Heart left ventricle (tissue), 16 donors: ENCODE measurements at places on chromosomes 16 and 17. TPM values are rescaled to one million over a fixed set of nuclear protein-coding genes. Genes with fewer than 3 reads are reported as not detected.
A peak's percentile ranks its signal among the peaks of the same experiment; 100 is the strongest.

The CFAP97D1 gene
- not detected for total RNA-seq

The SPNS2 gene
- 11.4 TPM for total RNA-seq

The SLC2A4 gene
- total RNA-seq, result 180 TPM

The CLEC3A gene
- total RNA-seq, result not detected

The PYDC1 gene
- total RNA-seq, result not detected

The CIITA gene
- 1.6 TPM for total RNA-seq

The EPOP gene
- total RNA-seq, result 1.6 TPM

The MBTPS1 gene
- total RNA-seq, result 67.7 TPM

The RAB34 gene
- 12.7 TPM for total RNA-seq

The IRX6 gene
- total RNA-seq, result 18.8 TPM

The BRIP1 gene
- 0.10 TPM for total RNA-seq

DNA sequence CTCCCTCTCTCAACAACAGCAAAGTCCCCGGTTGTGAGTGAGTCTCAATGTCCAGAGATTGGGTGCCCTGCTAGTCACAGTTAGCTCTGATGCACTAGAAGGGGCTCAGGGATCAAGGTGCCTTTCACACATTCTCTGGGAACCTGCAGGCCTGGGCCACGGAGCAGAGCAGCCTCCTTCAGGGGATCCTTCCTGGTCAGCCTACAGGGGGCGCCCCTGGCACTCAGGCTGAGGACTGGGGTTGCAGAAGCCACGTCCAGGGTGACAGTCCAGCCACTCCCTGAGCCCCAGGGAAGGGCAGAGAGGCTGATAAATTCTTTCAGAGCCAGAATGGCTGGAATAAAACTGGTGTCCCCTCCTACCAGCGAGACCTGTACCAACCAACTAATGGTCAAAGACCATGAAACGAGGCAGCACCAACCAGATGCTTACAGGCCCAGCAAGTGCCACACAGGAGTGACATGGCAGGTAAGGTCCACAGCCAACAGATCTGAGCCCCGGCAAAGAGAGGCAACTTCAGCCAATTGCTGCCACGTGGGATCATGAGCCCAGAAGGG, 43.5 kb downstream of the ST3GAL2 start:
- peaks cover 9% of the 10 kb centered on the region for H3K4me1 ChIP-seq
- no peaks in the 10 kb centered on the region for H3K27me3 ChIP-seq
- H3K27ac ChIP-seq, result no peak overlapping the region
- peaks cover 41% of the 10 kb centered on the region for H3K36me3 ChIP-seq

DNA sequence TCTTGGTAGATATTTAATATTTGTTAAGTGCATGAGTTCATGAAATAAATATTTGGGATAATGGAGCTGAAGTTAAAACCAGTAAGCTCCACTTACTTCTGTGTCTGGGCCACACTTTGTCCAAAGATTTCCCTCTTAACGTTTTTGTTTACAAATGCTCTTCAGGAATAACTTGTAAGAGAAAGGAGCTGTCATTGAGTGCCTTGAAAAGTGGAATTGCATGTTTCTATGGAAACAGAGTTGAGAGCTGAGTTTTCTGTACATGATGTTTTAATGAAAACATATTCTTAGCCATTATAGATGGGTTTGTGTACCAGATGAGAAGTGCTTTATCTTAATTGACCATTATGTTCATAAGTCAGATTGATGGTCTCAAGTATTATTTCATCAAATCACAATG, 1045.4 kb upstream of the EEF2KMT start:
- no peak overlapping the region for H3K27ac ChIP-seq
- DNase-seq, result no peak

DNA sequence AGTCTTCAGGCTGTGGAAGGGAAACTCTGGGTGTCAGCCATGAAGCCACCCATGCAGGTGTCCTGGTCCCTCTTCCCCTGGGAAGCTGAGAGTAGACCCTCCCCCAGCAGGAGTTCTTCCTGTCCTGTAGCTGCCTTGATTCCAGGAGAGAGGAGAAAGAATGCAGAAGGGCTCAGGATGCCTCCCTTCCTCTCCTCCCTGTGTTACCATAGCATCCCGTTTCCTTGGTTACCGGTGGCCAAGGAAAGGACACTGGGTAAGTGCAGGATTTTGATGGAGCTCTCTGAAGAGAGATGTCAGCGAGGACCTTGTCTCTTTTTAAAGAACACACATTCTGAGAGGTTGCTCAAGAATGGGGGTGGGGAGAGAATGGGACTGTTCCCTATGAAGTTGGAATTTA, 304.1 kb upstream of the N4BP1 start:
- DNase-seq, result no peak
- H3K36me3 ChIP-seq, result no peaks in the 10 kb centered on the region
- H3K4me3 ChIP-seq, result no peak overlapping the region
- no peaks in the 10 kb centered on the region for H3K27me3 ChIP-seq

DNA sequence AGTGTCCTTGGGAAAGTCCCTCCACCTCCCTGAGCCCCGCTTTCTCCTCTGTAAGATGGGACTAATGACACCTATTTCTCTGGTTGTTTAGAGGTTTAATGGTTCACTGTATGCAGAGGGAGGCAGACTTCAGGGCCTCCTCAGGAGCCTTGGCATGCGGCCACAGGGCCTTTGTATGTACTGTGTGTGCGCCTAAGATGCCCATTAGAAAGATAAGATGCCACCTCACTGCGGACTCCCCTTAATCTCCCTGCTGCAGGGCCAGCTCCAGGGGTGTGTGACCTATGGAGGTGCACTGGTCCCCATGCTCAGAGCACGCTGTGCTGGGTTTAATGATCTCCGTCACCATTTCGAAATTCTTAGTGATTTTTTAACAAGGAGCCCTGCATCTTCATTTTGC, 59.3 kb downstream of the TMEM235 start:
- H3K27ac ChIP-seq, result no peak overlapping the region
- no peak overlapping the region for H3K4me3 ChIP-seq
- H3K36me3 ChIP-seq, result no peaks in the 10 kb centered on the region

GRCh38 chr17:72402727-72403210, 281.9 kb downstream of the SOX9 start:
- no peaks in the 10 kb centered on the region for H3K27me3 ChIP-seq
- no peak overlapping the region for H3K27ac ChIP-seq
- H3K4me3 ChIP-seq, result no peak overlapping the region
- DNase-seq, result no peak

GRCh38 chr17:15896834-15897233, 48.1 kb upstream of the ADORA2B start:
- no peaks in the 10 kb centered on the region for H3K36me3 ChIP-seq
- H3K27ac ChIP-seq, result no peak overlapping the region
- no peaks in the 10 kb centered on the region for H3K27me3 ChIP-seq
- no peak for DNase-seq
- H3K4me1 ChIP-seq, result peaks cover 12% of the 10 kb centered on the region
- H3K4me3 ChIP-seq, result no peak overlapping the region

- no peaks in the 10 kb centered on the region for H3K36me3 ChIP-seq
- H3K27me3 ChIP-seq, result no peaks in the 10 kb centered on the region
- DNase-seq, result peak; percentile 96
- H3K4me1 ChIP-seq, result peaks cover 58% of the 10 kb centered on the region
Measured at GRCh38 chr17:38748149-38748891, at the start of gene PCGF2. TSS of gene PCGF2 (minus strand) at chr17:38748336. CDS start at chr17:38740402, 7,934 bp downstream.

GRCh38 chr17:69503711-69504110, 89.2 kb downstream of the MAP2K6 start:
- no peak overlapping the region for H3K4me3 ChIP-seq
- H3K27ac ChIP-seq, result no peak overlapping the region
- H3K36me3 ChIP-seq, result no peaks in the 10 kb centered on the region
- H3K4me1 ChIP-seq, result no peaks in the 10 kb centered on the region

DNA sequence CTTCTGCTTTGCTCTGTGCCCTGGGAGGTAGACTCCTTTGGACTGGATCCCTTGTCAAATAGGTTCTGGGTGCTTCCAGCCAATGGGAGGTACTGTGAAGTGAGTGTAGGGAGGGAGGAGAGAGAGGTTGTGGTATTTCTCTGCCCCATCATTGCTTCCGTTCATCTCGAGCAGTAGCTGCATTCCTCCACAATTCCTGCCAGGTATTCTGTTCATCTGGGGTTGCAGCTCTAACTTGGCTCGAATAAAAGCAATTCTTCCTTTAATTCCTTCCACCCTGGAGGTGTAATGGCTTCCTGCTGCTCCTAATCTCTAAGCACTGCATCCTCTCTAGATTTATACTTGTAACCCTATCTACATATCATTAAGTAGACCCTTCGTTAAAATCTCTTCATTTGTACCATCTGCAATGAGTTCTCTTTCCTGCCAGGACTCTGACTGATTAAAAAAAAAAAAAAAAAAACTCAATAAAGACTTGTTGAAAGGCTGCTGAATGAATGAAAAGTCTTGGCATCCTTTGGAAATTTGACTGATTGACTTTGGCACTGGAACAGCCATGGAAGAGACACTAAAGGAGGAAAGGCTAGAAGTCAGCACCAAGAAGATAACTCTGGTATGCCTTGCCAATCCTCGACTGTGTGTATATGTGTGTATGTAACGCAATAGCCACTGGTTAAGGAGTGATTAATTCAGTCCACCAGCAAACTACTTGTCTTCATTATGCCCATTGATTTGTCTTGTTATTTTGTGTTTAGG, 616.9 kb upstream of the SOX9 start:
- no peak for DNase-seq
- no peak overlapping the region for H3K27ac ChIP-seq
- no peaks in the 10 kb centered on the region for H3K36me3 ChIP-seq
- H3K4me3 ChIP-seq, result no peak overlapping the region
- peaks cover 4% of the 10 kb centered on the region for H3K27me3 ChIP-seq

- no peaks in the 10 kb centered on the region for H3K36me3 ChIP-seq
- H3K4me3 ChIP-seq, result no peak overlapping the region
- no peak for DNase-seq
Measured at GRCh38 chr17:19714542-19715411, 1.6 kb downstream of the SLC47A2 start.

DNA sequence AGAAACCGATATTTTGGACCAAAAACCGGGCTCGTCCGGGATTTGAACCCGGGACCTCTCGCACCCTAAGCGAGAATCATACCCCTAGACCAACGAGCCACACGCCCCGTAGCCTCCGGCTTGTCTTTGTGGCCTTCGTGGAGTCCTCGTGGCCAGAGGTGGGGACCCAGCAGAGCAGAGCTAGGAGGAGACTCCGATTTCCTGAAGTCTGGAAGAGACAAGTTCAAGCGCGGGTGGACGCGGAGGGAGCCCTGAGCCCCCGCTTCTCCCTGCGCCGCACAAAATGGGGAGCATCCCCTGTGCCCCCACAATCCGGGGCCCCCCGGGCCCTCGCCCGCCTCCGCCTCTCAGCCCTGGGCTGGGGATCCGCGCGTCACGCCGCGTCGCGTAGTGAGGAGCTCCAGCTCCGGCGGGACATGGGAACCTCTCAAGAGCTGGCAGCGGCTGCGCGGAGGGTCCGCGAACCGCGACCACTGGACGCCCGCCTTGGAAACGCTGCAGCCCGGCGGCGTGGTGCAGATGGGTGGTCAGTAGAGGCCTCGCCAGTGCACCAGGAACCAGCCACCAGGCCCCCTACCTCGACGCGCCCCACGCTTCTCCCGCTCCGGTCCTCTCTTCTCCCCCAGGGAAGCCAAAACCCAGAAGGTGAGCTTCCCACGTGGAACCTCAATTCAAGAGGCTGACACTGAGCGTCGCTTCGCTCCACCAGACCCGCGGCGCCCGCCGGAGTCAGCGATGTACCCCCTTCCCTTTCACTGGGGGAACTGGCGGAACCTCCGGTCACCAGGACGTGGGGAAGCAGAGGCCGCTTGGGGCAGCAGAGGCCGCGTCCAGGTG, 5.2 kb upstream of the OR1F1 start:
- H3K27me3 ChIP-seq, result peaks cover 95% of the 10 kb centered on the region
- H3K27ac ChIP-seq, result no peak overlapping the region
- no peak overlapping the region for H3K4me3 ChIP-seq
- DNase-seq, result no peak
- no peaks in the 10 kb centered on the region for H3K36me3 ChIP-seq
- H3K4me1 ChIP-seq, result no peaks in the 10 kb centered on the region

DNA sequence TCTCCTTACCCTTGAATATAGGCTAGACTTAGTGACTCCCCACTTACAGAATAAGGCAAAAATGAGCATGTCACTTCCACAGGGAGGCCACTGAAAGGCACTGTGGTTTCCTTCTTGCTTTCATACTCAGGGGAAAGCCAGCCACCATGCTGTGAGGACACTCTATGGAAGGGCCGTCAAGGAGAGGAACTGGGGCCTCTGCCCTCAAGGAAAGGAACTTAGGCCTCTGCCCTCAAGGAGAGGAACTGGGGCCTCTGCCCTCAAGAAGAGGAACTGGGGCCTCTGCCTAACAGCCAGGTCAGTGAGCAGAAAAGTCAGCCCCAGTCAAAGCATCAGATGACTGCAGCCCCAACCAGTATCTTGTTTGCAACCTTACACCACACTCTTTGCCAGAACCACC, 30.1 kb downstream of the VPS35 start:
- no peaks in the 10 kb centered on the region for H3K4me1 ChIP-seq
- H3K27me3 ChIP-seq, result no peaks in the 10 kb centered on the region
- DNase-seq, result peak; percentile 22
- no peak overlapping the region for H3K4me3 ChIP-seq

- H3K27me3 ChIP-seq, result peaks cover 6% of the 10 kb centered on the region
- H3K36me3 ChIP-seq, result no peaks in the 10 kb centered on the region
- H3K4me1 ChIP-seq, result peaks cover 5% of the 10 kb centered on the region
- peak overlapping the region; percentile 88 for H3K27ac ChIP-seq
- H3K4me3 ChIP-seq, result no peak overlapping the region
Measured at GRCh38 chr17:44977814-44978550, 9.9 kb upstream of the C1QL1 start.

DNA sequence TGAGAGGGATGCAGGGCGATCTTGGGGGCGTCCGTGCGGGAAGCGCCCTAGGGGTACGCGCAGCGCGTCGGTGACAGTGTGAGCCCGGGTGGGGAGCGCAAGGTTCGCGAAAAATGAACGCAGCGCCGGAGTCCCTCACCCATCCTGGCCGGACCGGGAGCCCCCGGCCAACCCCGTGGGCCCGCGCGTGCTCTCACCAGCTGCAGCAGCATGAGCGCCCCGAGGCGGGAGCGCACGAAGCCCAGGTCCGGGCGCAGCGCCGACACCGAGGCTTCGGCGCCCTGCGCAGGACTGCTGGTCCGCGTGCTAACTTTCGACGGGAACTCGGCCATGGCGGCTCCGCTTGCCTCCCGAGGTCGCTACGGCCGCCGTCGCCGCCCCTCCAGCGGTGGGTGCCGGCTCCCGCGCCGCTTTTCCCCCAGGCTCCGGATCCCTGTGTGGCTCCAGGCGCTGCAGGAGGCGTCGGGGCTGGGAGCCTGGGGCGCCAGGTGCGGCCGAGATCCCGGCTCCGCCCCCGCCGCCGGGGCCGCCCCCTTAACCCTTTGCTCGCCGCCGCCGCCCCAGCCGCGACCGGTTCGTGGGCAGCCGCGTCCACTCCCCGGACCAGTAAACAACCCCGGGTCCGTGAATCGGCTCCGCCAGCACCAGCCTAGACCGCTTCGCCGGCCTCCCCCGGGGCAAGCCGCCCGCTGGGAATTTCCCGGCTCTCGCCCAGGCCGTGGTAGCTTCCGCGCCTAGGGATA, at the start of gene PLLP:
Gene PLLP, minus strand, starts transcription at position 464 of the 743 bp plus-strand sequence. Its CDS starts 132 bp downstream, at position 332.
- no peaks in the 10 kb centered on the region for H3K36me3 ChIP-seq
- DNase-seq, result peak; percentile 70
- peaks cover 10% of the 10 kb centered on the region for H3K4me1 ChIP-seq
- H3K4me3 ChIP-seq, result peak within 1 kb of the TSS; percentile 58
- H3K27ac ChIP-seq, result no peak within 1 kb of the TSS

GRCh38 chr16:15539197-15539596, 103.8 kb downstream of the MARF1 start:
- no peak overlapping the region for H3K4me3 ChIP-seq
- H3K27me3 ChIP-seq, result no peaks in the 10 kb centered on the region
- H3K27ac ChIP-seq, result no peak overlapping the region
- H3K4me1 ChIP-seq, result no peaks in the 10 kb centered on the region
